ENCODE measurements at places on chromosomes 13 and 19.

DNA sequence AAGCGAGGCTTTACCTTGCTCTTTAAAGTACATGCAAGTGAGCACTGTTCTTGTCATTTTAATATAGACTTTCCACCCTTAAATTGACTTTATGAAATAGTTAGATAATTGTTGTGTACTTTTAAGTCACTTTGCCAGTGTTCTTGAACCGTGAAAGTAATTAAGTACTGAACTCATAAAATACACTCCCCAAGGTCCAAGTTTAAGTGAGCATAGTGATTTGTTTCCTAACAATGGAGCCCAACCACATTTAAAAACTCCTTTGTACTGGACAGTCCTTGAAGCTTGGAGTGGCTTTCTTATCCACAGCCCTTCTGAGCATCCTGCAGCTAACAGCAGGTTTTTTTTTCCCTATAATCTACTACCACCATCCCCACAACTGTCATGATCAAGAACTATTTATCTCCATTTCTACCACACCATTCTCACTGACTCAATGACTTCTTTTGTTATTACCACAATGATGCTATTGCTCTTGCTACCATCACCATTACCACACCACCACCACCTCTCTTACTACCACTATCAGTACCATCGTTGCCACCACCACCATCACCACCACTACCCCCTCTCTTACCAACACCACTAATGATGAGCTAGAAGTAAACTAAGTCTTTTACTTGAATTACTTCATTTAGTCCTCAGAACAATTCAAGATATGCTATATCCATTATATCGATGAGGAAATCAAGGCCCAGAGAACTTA is 452.6 kb downstream of the DIAPH3 start:
- no peak for DNase-seq

DNA sequence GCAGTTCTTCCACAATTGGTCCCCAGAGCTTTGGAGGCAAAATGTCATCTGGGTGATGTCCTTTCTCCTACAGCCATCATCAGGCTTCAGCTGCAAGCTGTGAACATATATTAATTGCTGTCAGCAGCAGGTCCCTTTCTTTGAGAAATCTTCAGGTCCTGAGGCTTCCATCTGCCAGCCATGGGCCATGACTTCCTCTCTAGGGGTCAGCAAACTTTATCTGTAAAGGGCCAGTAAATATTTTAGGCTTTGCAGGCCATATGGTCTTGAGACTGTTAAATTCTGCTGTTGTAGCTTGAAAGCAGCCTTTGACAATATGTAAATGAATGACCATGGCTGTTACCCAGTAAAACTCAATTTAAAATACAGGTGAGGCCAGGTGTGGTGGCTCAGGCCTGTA is 27.1 kb downstream of the SERP2 start:
- no peak for DNase-seq

DNA sequence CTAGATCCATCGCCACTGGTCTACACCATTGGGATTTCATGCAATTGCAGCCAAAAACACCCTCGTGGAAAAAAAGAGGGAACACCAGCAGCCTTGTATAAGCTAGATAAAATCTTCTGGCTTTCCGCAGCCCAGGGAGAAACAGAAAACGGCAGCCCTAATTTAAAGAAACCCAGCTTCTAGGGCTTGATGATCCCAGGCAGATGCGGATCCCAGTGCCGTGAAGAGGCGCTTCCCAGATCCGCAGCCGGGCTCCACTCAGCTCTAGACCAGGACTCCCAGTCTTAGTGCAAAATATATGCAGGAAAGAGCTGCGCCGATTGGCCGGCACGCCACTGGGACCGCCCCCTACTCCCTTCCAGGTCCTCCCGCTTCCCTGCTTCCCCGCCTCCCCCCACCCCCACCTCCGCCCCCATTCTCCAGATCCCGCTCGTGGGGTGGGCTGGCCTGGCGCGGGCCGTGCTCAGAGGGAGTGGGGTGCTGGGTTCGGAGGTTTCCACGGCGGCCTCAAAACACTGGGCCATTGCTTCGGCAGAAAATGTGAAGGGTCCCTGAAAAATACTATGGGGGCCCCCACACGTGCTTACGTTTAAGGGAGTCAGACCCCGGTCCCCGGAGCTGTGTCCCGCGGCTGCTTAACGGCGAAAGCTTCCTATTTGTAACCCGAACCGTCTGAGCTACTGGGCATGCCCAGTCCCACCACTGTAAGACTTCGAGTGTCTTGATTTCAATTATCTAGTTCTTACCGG is 63.1 kb downstream of the SERP2 start:
- peak; percentile 84 for DNase-seq

- DNase-seq: no peak
Observed at GRCh38 chr19:38904581-38905539, 5.1 kb downstream of the NFKBIB start.

DNA sequence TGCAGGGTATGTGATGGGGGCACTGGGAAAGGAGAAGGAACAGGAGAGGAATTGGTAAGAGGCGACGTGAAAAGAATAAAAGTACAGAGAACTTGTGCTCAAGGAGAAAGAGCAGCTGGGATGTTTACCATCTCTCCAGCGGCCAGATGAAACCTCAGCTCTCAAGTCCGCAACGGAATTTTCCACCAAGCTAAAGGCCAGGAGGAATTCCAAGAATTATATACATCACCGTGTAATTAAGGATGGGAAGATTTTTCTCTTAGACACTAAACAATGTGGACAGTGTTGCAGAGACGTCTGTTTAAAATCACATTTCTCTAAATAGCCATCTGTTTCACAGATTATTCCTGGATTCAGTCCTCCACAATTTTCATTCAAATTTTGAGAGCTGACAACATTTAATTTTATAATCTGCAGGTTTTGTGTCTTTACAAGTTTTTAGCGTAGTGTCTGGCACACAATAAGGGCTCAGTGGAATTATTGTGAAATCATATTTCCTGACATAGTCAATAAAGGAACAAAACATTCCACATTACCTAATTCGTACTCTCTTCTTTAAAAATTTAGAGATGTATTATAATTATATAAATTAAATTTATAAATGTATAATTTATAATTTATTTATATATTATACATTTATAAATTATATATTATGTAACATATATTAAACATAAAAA is 23.0 kb upstream of the USP29 start:
- DNase-seq: no peak

DNA sequence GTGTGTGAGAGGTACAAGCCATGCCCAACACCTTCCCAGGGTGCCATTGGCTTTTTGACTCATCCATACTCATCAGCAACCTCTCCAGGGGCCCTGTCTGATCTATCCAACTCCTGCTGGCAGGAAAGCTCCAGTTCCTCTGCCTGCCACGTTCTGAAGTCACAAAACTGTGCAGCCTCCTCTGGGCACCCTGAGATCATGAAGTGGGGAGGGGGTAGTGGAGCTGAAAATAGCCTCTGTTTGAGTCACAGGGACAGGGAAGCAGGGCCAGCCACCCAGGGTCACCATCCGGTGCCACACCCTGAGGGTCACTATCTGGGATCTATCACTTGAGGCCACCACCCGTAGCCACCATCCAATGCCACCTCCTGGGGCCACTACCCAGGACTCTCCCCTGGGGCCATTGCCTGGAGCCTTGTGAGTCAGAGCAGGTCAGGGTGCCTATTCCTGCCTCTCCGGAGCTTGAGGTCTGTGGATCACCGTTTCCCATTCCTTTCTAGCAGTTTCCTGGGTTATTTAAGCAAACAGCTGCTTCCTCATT is 172.1 kb downstream of the NUFIP1 start:
- DNase-seq: no peak

DNA sequence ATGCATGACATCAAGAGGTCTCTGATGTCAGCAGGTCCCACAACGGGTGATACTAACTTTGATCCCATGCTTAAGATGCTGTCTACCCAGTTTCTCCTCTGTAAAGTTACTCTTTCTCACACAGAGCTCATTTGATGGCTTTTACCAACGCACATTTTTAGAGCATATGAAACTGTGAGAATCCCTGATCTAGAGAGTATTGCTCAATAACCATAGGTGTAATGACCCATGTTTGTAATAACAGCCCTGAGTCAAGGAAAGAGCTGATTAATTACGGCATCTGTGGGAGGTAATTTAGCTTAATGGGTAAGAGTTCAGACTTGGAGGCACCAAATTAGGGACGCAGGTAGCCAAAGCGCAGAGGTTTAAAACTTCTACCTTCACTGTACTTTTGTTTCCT is 18.0 kb upstream of the IZUMO2 start:
- no peak for DNase-seq

- DNase-seq: no peak
Observed at GRCh38 chr13:75915066-75915465, 278.9 kb downstream of the LMO7 start.

DNA sequence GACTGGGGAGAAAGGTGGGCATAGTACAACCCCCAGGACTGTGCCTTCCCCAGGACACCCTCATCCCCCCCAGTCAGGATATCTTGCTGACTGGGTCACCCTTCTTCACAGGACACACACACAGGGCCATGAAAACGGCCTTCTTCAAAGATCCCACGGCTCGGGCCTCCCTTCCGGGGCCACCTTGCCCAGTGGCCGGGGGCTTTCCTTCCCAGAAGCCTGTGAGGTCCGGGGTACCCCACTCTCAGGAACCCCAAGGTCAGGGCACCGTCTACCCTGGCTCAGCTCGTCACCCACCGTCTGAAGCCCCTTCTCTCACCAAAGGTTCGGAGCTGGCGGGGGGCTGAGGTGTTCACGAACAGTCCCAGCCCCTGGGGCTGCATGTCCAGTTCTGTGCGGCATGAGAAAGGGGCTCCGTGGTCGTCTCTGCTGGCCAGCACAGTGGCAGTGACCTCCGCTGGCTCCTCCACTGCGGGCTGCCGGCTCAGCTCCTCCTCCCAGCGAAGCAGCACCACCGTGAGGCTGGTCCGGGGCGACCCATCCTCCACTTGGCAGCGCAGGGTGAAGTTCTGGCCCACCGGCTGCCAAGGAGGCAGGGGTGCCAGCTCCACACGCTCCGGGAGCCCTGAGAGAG is 2.1 kb upstream of the RAVER1 start:
- no peak for DNase-seq

DNA sequence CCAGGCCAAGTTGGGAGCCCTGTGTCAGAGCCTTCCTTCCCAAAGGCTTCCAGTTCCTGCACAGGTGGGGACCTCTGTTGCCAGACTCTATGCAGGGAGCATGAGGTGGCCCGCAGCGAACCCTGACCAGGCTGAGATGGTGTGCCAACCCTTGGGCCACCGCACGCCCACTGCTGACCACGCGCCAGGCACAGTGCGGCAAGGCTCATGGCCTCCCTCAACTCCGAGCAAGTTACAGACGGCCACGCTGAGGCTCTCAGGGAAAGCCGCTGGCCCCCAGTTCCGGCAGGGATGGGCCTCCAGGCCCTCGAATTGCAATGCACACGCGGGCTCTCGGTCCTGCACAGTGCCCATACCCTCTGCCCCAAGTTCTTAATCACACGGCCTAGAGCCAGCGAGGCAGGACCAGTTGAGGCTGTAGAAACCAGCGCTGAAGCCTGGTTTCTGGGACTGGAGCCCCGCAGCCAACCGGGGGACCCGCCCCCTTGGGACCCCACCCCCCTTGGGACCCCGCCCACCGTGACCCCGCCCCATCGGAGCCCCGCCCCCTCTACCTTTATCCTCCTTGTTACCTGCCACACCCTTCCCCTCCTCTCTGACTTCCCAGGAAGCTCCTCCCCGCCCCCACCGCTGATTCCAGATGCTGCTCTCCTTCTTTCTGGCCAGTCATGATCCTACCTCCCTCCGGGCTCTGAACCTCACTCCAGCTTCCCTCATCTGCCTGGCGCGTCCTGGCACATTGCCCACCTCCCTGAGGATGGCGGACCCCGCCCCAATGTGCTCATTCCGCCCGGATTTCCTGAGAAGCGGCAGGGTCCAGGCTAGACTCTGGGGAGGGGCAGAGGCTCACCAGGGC is 6.0 kb downstream of the PEX11G start:
- no peak for DNase-seq

- no peak for DNase-seq
Observed at GRCh38 chr13:110471156-110471832, 90.2 kb downstream of the RAB20 start.

DNA sequence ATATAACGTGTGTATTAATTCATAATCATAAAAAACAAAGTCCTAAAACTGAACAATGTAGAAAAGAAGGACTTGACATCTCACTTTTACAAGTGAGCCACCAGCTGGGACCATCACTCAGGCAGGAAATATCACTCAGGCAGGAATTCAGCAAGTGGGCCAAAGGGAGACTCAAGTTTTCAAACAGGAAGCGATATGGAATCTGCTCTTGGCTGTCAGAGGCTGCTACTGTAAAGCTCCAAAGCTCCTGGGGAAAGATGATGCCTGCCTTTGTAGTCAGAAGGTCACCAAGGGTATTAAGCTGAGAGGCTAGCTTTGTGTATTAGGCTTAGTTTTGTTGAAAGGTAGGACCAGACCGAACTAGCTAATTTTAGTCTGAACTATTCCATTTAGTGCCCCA is 5.5 kb upstream of the AKAP11 start:
- no peak for DNase-seq

- no peak for DNase-seq
Observed at GRCh38 chr13:73850104-73850873, 283.9 kb downstream of the KLF12 start.

GRCh38 chr13:47081246-47081645 is 184.4 kb upstream of the HTR2A start:
- no peak for DNase-seq

DNA sequence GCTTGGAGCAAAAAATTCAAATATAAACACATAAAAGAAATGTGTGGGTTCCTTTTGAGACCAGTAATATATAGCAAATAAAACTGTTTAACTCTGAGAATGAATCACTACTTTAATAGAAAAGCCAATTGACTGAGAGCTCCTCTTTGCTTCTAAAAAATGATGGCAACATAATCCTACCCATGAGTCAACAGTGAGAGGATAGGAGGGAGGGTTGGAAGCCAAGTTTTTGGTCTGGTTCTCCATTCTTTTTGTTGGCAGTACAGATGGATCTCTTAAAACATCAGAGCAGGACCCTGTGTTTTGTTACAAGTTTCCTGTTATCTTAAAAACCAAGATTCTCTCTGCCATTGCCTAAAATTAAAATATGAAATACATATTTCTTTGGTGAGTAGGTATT is 50.0 kb upstream of the POSTN start:
- DNase-seq: no peak

- no peak for DNase-seq
Observed at GRCh38 chr13:66520511-66521355, 709.4 kb downstream of the PCDH9 start.

DNA sequence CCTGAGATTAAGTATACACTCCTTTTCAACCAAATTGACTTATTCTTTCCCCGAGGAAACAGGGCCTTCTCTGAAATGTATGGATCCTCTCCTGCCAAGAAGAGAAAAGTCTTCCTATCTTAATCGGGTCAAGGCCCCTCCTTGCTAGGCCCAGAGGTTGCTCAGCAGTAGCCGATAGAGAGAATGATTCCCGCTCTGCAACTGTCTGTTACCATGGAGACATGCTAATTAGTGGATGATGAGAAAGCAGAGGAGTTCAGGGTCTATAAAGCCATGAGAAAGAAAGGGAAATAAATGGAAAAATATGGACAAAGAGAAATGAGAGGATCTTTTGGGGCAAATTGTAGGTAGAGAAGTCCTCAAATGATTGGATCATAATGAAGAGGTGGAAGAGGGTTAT is 103.5 kb downstream of the POU4F1 start:
- no peak for DNase-seq

GRCh38 chr13:110993788-110994187 is 78.9 kb upstream of the ANKRD10 start:
- peak; percentile 41 for DNase-seq

- DNase-seq: no peak
Observed at GRCh38 chr13:93771782-93772181, 545.2 kb downstream of the GPC6 start.

GRCh38 chr19:7674010-7675005 is 2.6 kb upstream of the MCEMP1 start:
- DNase-seq: peak; percentile 70

GRCh38 chr19:11558881-11559828 is at the start of gene ELOF1:
Gene ELOF1 (minus strand): TSS chr19:11559230. CDS start chr19:11554347, 4,883 bp downstream.
- DNase-seq: peak; percentile 98

- DNase-seq: no peak
Observed at GRCh38 chr19:7292950-7293761, 1.1 kb downstream of the INSR start.
